RCC 7860 (cell line): ENCODE measurements at places on chromosomes 2 and 18.

- no peak for DNase-seq
Observed at GRCh38 chr2:143600116-143600515, 470.9 kb downstream of the ARHGAP15 start.

DNA sequence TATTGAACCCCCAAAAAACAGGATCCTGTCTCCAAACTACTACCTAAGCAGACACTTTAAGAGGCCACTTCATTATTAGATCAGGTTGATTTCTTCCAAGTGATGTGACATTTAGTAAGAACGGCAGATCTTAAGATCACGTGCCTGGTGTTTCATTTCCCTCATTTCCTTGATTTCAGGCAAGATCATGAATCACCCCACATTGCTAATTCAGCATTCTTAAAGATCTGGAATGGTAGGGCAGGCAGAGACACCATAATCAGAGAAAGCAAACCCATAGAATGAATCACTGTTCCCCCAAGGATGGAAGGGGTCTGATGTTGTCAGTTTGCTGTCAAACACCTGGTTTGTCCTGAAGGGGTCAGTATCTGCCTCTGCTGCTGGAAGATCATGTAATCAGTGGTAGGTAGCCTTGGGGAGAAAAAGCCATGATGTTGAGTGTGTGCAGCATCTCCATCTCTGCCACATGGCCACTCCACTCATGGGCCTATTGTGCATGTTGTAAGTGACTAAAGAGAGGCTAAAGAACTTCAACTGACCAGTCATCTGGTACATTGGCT is 133.9 kb downstream of the ARHGAP15 start:
- no peak for DNase-seq

GRCh38 chr2:230591850-230592249 is 120.8 kb upstream of the CAB39 start:
- DNase-seq = no peak

DNA sequence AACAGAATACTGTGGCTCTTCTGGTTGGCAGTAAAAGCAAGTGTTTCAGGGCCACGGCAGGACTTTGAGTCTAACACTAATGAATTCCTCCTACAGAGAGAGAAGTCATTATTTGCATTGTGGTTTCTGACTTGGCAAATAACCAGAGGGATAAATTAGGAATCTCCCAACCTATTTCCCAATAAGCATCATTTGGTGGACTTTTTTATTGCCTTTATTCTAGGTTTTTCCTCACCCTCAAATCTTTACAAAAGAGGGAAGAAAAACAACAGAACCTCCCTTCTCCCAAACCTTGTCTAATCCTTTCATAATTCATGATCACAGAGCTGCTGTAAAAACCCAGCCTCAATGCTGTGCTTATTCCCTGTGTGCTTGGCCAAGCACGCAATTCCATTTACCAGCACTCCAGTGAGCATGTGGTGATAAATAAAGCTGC is 179.7 kb downstream of the AGPS start:
- peak; percentile 7 for DNase-seq

GRCh38 chr18:21908711-21909110 is 168.1 kb downstream of the MIB1 start:
- DNase-seq = no peak

DNA sequence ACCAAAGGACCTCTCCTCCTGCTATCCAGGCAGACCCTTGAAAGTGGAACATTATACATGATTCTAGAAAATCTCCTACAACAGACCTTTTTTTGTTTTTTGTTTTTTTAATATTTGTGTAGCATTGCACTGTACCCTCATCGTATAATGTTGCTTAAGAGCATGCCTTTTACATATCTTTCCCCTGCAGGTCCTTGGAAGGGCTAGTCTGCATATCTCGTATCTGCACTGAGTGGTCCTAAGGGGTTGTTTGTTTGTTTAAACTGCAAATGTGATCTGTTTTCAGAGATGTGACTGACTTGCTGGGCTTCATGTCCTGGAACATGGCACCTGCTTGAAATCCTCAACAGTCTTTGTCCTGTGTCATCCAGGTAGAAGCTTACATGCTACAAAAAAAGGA is 204.1 kb downstream of the FAM210A start:
- no peak for DNase-seq

- peak; percentile 44 for DNase-seq
Observed at GRCh38 chr2:230007931-230008707, 60.6 kb downstream of the SLC16A14 start.

- no peak for DNase-seq
Observed at GRCh38 chr18:48892146-48892855, 58.5 kb downstream of the SMAD7 start.

- no peak for DNase-seq
Observed at GRCh38 chr2:201084863-201085262, 13.1 kb downstream of the NDUFB3 start.

DNA sequence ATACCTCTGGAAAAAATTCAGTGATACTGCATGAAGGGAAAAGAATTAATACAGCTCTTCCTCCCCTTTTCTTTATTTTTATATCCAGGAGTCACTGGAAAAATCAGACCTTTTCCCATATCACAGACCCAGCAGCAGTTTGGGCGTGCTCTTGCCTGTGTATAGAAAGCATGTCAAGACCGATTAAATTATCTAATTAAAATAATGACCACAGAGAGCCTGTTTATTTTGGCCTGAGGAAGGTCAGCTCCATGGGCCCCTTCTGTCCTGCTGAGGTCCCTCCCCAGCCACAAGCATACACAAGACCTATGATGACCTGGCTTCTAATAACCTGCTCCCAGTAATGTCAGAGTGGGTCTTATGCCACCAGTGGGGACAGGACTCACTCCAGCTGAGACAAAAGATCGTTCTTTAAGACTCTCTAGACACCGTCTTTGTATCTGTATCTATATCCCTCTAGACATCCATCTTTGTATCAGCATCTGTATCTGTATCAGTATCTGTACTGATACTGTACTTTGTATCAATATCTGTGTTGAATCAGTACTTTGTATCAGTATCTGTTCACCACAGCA is 147.8 kb downstream of the VAPA start:
- DNase-seq = no peak

GRCh38 chr2:143550500-143550899 is 421.3 kb downstream of the ARHGAP15 start:
- DNase-seq = no peak

DNA sequence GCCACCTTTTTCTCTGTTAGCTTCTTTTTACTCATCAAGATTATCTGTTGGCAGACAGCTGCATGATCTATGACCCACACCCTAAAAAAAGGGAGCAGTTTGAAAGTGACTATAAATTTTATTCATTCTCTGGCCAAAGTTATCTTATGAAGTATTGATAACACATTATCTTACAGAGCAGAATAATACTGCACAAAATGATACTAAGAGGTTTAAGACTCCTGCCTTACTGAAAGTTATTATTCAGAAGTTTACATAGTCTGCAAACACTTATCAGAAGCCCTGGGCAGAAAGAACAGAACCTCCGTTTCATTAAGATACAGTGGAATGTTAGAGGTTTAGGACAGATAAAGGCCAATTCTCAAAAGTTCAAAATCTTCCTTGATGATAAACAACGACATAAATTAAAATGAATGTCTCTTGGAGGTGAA is 78.2 kb downstream of the ZEB2 start:
- no peak for DNase-seq

DNA sequence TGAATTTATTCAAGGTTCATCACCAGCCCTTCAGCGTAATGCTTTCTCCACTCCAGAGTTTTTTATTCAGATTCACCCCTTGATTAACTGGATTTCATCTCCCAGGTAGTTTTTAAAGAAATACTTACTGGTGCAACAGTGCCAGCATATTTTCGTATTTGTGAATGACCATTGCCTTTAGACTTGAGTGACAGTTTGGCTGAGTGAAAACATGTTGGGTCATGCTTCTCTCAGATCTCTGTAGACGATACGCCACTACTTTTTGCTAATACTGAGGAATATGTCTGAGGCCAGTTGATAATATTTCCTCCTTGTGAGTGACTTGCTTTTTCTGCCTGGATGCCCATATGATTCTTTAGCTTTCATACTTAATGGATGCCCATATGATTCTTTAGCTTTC is 51.5 kb downstream of the CYP26B1 start:
- no peak for DNase-seq

GRCh38 chr2:168237741-168238140 is 9.7 kb downstream of the STK39 start:
- DNase-seq = no peak
